ENCODE measurements at places on chromosomes 16 and 17. TPM values are rescaled to one million over a fixed set of nuclear protein-coding genes. Genes with fewer than 3 reads are reported as not detected.

- H3K27me3 ChIP-seq: no peaks in the 10 kb centered on the region
- H3K27ac ChIP-seq: peak overlapping the region; percentile 70
- DNase-seq: no peak
- H3K4me3 ChIP-seq: no peak overlapping the region
These were observed 118.6 kb downstream of the PRKCA start for GRCh38 chr17:66420961-66421371.

CDH5 gene
- not detected for total RNA-seq

- no peak overlapping the region for H3K27ac ChIP-seq
- no peak for DNase-seq
- H3K36me3 ChIP-seq: no peaks in the 10 kb centered on the region
- H3K4me1 ChIP-seq: peaks cover 3% of the 10 kb centered on the region
- H3K4me3 ChIP-seq: no peak overlapping the region
- peaks cover 56% of the 10 kb centered on the region for H3K27me3 ChIP-seq
These were observed 7.8 kb upstream of the USP31 start for GRCh38 chr16:23156946-23157460.

PRR29 gene
- total RNA-seq: 3.3 TPM

DNA sequence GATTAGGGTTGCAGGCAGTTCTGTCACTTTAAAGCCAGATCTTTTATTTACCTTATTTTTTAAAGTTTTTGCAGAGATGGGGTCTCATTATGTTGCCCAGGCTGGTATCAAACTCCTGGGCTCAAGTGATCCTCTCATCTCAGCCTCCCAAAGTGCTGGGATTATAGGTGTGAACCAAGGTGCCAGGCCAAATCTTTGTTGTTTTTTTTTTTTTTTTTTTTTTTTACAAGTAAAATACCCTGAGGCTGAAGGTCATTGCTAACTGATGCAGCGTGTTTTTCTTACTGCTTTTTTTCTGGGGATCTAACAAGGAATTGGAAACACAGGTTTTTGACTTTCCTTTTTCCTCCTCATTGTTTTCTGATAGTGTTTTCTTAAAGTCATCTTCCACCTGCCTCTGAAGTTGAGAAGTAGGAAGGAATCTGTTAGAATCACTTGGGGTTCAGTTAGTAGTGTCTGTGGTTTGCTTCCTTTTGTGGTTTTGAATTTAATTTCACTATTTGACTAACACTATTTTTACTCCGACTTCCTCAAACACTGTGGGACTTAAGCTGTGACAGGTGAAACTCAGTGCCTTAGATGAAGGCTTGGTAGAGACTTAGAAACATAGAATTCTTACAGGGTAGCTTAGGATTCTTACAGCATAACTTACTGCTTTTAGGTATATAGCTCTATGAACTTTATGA, 22.2 kb downstream of the CLTC start:
- peaks cover 37% of the 10 kb centered on the region for H3K4me1 ChIP-seq
- H3K27me3 ChIP-seq: no peaks in the 10 kb centered on the region
- no peak for DNase-seq
- H3K27ac ChIP-seq: peak overlapping the region; percentile 84
- H3K36me3 ChIP-seq: peaks cover 4% of the 10 kb centered on the region

INCA1 gene
- not detected for total RNA-seq

ZPBP2 gene
- 0.37 TPM for total RNA-seq

AGRP gene
- total RNA-seq: not detected

WNT9B gene
- total RNA-seq: not detected

DNA sequence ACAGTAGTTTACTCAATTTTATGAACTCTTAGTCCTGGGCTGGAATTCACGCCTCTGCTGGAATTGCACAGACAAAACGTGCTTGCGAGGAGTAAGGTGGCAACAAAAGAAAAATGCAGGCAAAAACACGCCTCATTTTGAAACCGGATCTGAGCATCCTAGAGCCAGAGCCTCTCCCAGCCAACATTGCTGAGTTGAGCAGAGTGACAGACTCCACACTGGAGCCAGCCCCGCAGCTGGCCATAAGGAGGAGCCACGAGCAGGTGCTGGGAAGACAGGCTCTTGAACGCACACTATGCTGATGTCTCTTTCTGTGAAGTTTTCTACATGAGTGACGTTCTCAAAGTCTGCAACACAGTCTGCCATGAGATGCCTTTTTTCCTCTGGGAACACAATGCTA, 14.6 kb upstream of the HSBP1 start:
- H3K4me3 ChIP-seq: no peak overlapping the region
- H3K36me3 ChIP-seq: peaks cover 5% of the 10 kb centered on the region
- H3K27ac ChIP-seq: no peak overlapping the region
- H3K27me3 ChIP-seq: peaks cover 34% of the 10 kb centered on the region
- H3K4me1 ChIP-seq: peaks cover 2% of the 10 kb centered on the region

FBXO39 gene
- 0.17 TPM for total RNA-seq

GRCh38 chr17:9028988-9029570, 7.8 kb downstream of the NTN1 start:
- peaks cover 87% of the 10 kb centered on the region for H3K27me3 ChIP-seq
- no peak for DNase-seq
- H3K4me3 ChIP-seq: no peak overlapping the region
- no peaks in the 10 kb centered on the region for H3K36me3 ChIP-seq
- peaks cover 3% of the 10 kb centered on the region for H3K4me1 ChIP-seq

GRCh38 chr16:19817122-19817521, 67.5 kb downstream of the GPRC5B start:
- no peak overlapping the region for H3K4me3 ChIP-seq
- H3K4me1 ChIP-seq: no peaks in the 10 kb centered on the region
- H3K27ac ChIP-seq: no peak overlapping the region

GRCh38 chr16:12763517-12763916, 40.2 kb downstream of the CPPED1 start:
- DNase-seq: no peak
- H3K27me3 ChIP-seq: no peaks in the 10 kb centered on the region
- no peak overlapping the region for H3K4me3 ChIP-seq
- H3K27ac ChIP-seq: no peak overlapping the region

DNA sequence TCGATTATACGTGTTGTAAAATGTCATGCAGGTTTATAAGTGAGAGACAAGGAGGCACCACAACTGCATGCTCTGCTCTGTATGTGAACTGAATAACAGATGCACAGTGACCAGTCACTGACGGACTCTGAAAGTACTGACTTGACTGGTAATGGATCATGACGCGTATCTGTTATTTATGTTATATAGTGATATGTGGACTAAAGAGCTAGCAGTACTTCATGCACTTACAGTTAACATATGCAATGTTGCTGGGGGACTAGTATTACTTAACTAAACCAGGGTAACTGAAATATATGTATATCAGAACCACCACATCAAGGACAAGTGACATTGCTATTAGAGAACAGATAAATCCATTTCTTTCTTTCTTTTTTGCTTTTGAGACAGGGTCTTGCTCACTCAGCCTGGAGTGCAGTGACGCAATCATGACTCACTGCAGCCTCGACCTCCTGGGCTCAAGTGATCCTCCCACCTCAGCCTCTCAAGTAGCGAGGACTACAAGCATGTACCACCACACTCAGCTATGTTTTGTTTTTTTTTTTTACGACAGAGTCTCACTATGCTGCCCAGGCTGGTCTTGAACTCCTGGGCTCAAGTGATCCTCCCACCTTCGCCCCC, 17.2 kb downstream of the COIL start:
- H3K36me3 ChIP-seq: peaks cover 2% of the 10 kb centered on the region
- no peaks in the 10 kb centered on the region for H3K27me3 ChIP-seq
- no peak for DNase-seq
- H3K4me1 ChIP-seq: peaks cover 4% of the 10 kb centered on the region
- H3K27ac ChIP-seq: no peak overlapping the region
- no peak overlapping the region for H3K4me3 ChIP-seq

GRCh38 chr17:21345236-21345635, 30.9 kb upstream of the KCNJ12 start:
- H3K4me3 ChIP-seq: no peak overlapping the region
- H3K27ac ChIP-seq: no peak overlapping the region
- H3K36me3 ChIP-seq: no peaks in the 10 kb centered on the region

DNA sequence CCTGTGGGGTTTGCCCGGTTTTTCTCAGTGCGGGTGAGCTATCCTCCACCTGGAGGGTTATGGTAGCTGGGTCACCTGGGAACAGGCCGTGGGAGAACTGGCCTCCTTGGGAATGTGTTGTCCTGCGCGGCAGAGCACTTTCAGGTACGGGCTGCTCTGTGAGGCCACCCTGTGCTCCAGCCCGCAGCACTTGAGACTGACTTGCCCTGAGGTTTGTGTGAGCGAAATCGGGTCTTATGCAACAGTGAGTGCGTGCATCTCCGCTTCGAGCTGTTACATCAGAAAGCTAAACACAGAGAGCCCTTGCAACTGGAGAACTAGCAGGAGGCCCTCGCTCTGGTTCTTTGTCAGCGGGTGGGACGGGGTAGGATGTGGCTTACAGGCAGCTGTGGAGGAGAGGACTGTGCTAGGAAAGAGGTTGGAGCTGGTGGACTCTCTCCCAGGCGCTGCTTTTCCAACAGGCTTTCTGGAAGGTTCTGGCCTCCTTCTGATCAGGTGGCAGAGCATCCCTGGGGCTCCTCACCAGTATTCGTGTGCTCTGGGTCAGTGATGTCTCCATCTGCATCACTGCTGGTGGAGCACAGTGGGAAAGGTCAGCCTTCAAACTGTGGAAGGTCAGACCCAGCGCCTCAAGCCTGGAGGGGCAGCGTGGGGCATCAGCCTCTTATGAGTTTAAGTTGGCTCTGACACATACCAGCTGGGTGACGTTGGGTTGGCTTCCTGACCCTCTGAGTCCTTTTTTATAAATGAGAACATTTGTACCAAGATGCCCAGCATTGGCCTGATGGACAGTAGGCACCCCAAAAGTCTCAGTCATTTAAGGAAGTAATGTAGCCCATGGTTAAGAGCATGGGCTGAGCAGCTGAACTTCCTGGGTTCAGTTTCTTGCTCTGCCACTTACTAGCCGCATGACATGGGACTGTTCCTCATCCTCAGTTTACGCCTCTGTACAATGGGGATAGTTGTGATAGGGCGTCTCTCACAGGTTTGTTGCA, 76.3 kb downstream of the KSR1 start:
- H3K27ac ChIP-seq: no peak overlapping the region
- no peaks in the 10 kb centered on the region for H3K36me3 ChIP-seq
- no peak overlapping the region for H3K4me3 ChIP-seq
- no peak for DNase-seq
- no peaks in the 10 kb centered on the region for H3K27me3 ChIP-seq

NAA60 gene
- total RNA-seq: 34.8 TPM

GRCh38 chr17:58172369-58173071, 5.7 kb downstream of the OR4D2 start:
- DNase-seq: peak; percentile 25
- peak overlapping the region; percentile 39 for H3K27ac ChIP-seq
- H3K4me3 ChIP-seq: no peak overlapping the region
- H3K36me3 ChIP-seq: peaks cover 2% of the 10 kb centered on the region
- peaks cover 11% of the 10 kb centered on the region for H3K27me3 ChIP-seq

- peaks cover 4% of the 10 kb centered on the region for H3K36me3 ChIP-seq
- DNase-seq: no peak
- no peak overlapping the region for H3K4me3 ChIP-seq
- H3K4me1 ChIP-seq: peaks cover 6% of the 10 kb centered on the region
These were observed 28.4 kb downstream of the SLC25A10 start for GRCh38 chr17:81740395-81740961.

DNA sequence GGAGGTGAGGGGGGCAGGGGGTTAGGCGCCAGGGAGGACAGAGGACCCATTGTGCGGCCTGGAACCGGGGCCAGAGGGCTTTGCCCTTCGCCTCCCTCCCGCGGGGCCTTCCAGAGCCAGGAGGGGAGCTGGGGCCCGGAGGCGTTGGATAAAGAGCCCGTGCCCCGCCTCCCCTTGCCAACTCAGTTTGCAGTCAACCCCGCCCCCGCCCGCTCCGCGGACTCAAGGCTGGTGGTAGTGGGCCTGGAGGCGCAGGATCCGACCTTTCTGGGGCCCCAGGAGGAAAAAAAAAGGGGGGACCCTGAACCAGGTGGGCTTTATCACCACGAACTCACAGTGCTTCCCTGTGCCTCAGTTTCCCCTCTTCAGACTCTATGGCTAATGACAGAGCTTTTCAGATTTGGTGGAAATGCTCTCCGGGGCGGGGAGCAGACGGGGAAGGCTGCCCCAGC, 2.0 kb upstream of the SPHK1 start:
- H3K4me1 ChIP-seq: peaks cover 9% of the 10 kb centered on the region
- no peak overlapping the region for H3K27ac ChIP-seq
- H3K27me3 ChIP-seq: no peaks in the 10 kb centered on the region
- no peak for DNase-seq
- peak overlapping the region; percentile 94 for H3K4me3 ChIP-seq

GRCh38 chr16:50624449-50624970, 56.6 kb downstream of the SNX20 start:
- no peaks in the 10 kb centered on the region for H3K36me3 ChIP-seq
- H3K27me3 ChIP-seq: no peaks in the 10 kb centered on the region
- no peak overlapping the region for H3K4me3 ChIP-seq
- peaks cover 29% of the 10 kb centered on the region for H3K4me1 ChIP-seq
- H3K27ac ChIP-seq: no peak overlapping the region

ZSCAN10 gene
- 0.12 TPM for total RNA-seq

DNA sequence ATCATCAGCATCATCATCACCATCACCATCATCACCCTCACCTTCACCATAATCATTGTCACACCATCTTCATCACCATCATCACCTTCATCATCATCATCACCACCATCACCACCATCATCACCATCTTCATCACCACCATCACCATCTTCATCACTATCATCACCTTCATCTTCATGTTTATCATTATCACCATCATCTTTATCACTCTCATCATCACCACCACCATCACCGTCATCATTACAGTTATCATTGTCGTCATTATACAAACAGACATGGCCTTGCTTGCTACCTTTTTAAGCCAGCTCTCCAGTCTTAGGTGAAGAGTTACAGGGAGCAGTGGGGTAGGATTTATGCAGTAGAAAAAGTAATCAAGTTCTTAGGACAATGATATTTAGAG, 114.9 kb downstream of the IRF8 start:
- no peaks in the 10 kb centered on the region for H3K4me1 ChIP-seq
- peaks cover 6% of the 10 kb centered on the region for H3K27me3 ChIP-seq
- no peak overlapping the region for H3K27ac ChIP-seq
- no peak overlapping the region for H3K4me3 ChIP-seq
- no peak for DNase-seq
- no peaks in the 10 kb centered on the region for H3K36me3 ChIP-seq

GRCh38 chr16:71648921-71649320, 22.9 kb downstream of the MARVELD3 start:
- no peak overlapping the region for H3K27ac ChIP-seq
- DNase-seq: no peak
- H3K27me3 ChIP-seq: no peaks in the 10 kb centered on the region
- no peak overlapping the region for H3K4me3 ChIP-seq
- peaks cover 6% of the 10 kb centered on the region for H3K36me3 ChIP-seq

GRCh38 chr17:62724398-62725146, 83.5 kb downstream of the MARCHF10 start:
- H3K27ac ChIP-seq: peak overlapping the region; percentile 99
- peaks cover 33% of the 10 kb centered on the region for H3K4me1 ChIP-seq
- DNase-seq: peak; percentile 53

Data from T-helper 17 cell (primary cell).